ENCODE measurements at places on chromosomes 2 and 18.

DNA sequence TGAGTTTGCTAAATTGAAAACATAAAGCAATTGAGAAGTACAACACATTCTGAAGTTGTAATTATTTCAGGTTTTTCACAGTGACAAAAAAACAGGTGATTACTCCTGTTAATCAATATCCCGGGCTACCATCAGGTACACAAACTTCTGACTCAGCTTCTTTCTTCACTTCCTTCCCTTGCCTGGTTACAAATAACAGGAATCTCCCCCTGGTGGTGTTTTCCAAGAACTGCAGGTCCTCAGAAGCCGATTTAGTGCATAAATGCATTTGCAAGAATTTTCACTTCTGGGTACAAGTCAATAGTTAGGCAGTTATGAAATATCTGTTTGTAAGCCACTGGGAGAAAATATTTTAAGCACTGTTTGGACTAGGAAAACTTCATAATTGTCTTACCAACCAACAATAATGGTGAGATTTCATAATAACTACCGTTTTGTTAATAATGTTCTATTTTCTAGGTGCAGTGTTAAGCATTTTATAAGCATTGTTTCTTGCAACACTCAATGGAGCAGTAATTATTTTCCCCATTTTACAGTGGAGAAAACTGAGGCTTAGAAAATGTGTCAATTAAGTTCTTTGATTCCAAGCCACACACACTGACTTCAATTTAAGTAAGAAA is 12.4 kb upstream of the GMCL1 start:
- peak; percentile 34 for DNase-seq

DNA sequence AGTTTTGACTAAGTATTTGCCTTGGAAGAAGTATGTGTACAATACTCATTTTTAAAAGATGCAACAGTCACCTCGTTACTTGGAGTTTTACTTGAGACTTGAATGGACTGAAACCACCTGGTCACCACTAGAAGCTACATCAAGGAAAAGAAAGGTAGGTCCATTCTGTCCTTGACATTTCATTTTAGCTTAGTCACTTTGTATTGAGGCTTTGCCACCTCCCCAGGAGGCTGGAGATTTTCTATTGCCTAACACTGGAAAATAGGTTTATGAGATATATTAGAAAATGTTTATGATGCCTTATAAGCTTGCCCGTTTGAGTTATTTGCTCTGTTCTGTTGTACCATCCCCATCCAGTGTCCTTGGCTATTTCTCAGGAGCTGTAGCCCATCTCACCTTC is 107.9 kb upstream of the ETAA1 start:
- no peak for DNase-seq

GRCh38 chr2:173109253-173110188 is 33.9 kb downstream of the MAP3K20 start:
- DNase-seq, result no peak

GRCh38 chr2:27866237-27866636 is 23.9 kb downstream of the RBKS start:
- DNase-seq, result no peak

- no peak for DNase-seq
Observed at GRCh38 chr18:57131782-57132181, 15.1 kb upstream of the BOD1L2 start.

DNA sequence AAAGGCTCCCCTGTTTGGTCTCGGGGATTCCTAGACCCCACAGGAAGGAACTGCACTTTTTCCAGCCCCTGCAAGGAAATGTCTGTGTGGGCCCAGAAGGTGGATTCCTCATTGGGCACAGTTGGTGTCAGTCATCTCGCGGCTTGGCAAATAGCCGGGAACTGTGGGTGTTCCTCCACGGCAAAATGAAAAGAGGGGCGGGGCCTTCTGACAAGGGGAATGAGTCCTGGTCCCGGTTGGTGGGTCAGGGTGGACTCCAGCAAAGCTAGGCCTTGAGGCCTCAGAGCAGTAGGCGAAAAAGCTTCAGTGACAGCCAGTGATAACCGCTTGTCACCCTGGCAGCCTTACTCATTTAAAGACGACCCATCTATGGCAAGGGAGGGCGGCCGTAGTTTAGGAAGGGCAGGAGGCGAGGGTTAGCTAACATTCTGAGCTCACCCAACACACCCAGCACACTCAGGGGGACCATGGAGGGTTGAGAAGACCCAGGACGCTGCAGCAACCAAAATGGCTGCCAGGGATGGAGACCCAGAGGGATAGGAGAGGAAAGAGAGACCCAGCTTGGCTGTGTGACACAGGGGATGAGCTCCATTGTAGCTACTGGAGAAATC is 16.5 kb downstream of the SLC4A3 start:
- DNase-seq, result no peak

DNA sequence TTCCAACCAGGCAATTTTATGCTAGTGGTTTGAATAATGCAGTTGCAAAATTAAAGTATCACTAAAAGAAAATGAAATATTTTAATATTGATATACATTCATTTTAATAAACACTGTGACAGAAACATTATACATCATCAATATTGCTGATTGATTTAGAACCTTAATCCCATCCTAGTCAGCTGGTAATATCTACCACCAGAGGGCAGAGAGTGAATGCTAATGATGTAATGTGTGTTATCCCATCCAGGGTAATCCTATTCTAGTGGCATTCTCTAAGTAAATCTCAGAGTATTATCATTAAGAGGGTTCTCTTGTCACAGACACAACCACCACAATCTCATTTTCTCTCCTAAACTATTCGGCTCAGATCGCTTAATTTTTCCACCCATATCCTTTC is 477.4 kb downstream of the CPS1 start:
- DNase-seq, result no peak

DNA sequence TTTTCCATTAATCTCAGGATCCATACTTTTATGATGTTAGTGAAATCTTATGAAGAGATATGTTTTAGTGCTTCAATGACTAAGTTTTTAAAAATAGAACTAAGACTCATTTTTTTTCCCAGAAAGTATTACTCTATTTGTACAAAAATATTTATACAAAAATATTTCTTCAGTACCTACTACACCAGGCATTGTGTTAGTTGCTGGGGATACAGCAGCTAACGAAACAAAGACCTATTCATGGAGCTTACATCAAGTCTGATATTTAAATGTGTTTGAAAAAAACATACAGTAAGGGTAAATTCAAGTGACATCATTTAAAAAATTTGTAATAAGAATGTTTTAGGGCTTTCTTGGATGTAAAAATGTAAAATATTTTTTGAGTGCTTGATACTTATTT is 11.6 kb downstream of the VAPA start:
- DNase-seq, result no peak

DNA sequence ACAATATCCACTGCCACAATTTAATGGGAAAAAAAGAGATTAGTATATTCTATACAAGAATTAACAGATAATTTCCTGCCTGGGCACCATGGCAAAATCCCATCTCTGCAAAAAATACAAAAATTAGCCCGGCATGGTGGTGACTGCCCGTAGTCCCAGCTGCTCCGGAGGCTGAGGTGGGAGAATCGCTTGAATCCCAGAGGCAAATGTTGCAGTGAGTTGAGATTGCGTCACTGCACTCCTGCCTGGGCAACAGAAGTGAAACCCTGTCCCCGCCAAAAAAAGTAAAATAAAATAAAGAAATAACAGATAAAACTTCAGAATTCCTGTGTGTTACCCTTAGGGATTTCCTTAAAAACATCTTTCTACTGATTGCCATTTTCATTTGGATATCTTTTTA is 1194.8 kb upstream of the PIK3C3 start:
- no peak for DNase-seq

DNA sequence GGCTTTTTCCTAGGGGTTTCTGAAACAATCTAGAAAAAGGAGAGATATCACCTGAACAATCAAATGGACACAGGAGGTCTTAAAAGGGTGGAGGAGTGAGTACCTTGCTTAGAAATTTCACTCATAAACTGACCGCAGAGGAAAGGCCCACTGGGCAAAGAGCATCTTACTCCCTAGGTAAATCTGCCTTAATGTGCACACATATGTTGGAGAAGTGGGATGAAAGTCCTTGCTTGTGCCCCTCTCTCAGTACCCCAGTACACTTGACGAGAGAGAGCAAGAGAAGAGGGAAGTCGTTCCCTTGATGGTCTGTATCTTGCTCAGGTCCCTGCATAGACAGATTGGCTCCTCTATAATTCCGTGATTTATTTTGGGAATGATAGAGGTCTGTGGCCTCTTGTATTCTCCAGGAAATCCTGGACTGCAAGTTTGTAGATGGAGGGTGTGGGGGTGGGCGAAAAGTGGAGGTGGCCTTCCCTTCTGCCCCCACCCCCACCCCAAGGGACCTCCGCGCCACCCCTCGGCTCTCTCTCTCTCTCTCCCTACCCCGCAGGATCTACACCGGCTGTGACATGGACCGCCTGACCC is 6.8 kb downstream of the TBR1 start:
- DNase-seq, result no peak

GRCh38 chr2:42186945-42187632 is 17.9 kb downstream of the EML4 start:
- DNase-seq, result no peak

DNA sequence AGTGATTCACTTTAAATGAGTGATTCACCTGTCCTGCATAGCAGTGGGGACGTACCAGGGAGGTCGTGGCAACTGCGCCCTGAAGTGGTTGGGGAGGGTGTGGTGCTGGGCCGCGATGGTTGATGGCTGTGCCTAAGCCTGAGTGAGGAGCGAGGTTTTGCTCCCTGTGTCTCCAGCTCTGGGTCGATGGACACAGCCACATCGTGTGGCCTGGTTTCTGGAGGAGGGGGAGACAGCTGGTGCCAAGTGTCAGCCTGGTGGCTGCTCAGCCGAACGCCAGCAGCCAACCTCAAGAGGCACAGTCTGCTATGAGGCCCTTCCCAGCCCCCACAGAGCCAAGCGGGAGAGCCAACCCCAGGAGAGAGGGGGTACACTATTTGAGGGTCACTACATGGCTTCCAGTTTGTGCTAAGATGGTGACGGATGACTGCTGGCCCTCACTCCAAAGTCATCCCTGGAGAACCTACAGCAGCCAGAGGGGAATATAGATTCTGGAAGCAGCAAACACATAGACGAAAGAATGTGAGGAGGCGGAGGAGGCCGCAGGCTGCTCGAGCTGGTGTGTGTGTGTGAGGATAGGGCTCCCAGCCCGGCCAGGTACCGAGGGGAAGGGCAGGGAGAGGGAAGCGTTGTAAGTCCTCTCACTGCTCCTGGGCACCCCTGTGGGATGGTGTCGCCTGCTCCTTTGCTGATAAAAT is 58.6 kb upstream of the OTOF start:
- DNase-seq, result no peak

- DNase-seq, result no peak
Observed at GRCh38 chr2:234243871-234244565, 193.5 kb downstream of the SPP2 start.

DNA sequence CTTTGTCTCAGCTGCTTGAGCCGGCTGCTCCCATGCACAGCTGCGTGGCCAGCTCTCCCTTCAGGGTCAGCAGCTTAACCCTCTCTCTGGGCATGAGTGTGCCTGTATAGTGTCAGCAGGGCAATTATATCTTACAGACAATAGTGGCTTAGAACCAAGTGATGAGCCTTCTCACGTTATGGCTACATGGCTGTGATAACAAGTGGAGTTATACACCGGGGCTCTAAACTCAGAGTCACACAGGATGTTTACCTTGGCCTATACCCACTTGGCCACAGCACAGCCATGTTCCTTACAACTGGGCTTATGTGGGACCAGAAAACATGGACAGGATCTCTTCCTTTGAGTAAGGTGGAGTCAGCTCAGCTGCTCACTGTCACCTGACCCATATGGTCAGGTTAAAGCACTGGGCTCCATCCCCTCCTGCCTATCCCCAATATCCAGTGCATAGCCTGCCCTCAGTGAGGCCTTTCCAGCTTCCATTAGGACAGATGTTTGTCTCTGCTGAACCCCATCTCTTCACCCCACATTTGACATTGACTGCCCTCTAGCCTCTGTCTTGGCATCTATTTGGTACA is 294.2 kb upstream of the NCKAP5 start:
- DNase-seq, result no peak

GRCh38 chr18:27865431-27865830 is 311.5 kb downstream of the CDH2 start:
- DNase-seq, result no peak
